ENCODE measurements at places on chromosomes 4 and X. TPM values are rescaled to one million over a fixed set of nuclear protein-coding genes. Genes with fewer than 3 reads are reported as not detected.

Gene ODAPH
- polyA plus RNA-seq, result 0.21 TPM

GRCh38 chr4:58144721-58145120, 1034.5 kb upstream of the IGFBP7 start:
- DNase-seq, result no peak

GRCh38 chr4:39429476-39430334, 23.0 kb downstream of the KLB start:
- no peak for DNase-seq

- DNase-seq, result no peak
Observed at GRCh38 chr4:8073206-8073863, 85.3 kb downstream of the ABLIM2 start.

Gene AREG
- 30.3 TPM for polyA plus RNA-seq

Gene STK32B
- polyA plus RNA-seq, result 4.8 TPM

DNA sequence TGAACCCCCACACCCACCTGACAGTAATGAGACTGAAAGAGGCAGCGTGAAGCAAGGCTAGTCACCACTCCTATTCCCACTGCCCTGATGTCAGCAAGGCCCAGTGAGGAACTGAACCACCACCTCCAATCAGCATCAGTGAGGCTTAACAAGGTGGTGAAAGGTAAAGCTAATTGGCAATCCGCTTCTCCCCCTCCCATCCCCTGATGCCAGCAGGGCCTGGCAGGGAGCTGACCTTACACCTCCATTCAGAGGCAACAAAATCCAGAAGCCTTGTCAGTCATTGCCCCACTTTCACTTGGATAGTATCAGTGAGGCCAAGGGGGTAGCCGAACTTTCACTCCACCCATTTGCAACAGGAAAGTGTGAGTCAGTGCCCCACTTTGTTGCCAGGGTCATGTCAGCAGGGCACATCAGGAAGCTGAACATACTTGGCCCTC, 60.8 kb downstream of the AWAT2 start:
- no peak for DNase-seq

- no peak for DNase-seq
Observed at GRCh38 chr4:726235-726787, 20.7 kb downstream of the PCGF3 start.

Gene KLKB1
- polyA plus RNA-seq, result 2.3 TPM

Gene USP51
- 2.1 TPM for polyA plus RNA-seq

DNA sequence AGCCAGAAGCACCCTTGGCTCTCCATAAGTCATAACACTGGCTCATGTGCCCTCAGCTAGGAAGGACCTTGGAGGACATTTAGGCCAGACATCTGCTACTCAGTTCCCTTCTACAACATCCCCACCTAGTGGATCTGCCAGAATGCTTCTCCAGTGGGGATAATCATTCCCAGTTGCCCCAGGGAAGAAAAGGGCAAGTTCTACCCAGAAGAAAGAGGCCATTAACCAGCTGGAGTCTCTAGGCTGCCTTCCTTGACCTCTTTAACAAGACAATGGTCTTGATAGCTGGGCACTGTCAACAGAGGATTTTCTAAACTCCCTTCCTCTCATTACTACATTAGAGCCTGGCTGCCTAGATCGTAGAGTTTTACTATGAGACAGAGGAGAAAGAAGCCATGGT, 42.0 kb downstream of the LGI2 start:
- no peak for DNase-seq

DNA sequence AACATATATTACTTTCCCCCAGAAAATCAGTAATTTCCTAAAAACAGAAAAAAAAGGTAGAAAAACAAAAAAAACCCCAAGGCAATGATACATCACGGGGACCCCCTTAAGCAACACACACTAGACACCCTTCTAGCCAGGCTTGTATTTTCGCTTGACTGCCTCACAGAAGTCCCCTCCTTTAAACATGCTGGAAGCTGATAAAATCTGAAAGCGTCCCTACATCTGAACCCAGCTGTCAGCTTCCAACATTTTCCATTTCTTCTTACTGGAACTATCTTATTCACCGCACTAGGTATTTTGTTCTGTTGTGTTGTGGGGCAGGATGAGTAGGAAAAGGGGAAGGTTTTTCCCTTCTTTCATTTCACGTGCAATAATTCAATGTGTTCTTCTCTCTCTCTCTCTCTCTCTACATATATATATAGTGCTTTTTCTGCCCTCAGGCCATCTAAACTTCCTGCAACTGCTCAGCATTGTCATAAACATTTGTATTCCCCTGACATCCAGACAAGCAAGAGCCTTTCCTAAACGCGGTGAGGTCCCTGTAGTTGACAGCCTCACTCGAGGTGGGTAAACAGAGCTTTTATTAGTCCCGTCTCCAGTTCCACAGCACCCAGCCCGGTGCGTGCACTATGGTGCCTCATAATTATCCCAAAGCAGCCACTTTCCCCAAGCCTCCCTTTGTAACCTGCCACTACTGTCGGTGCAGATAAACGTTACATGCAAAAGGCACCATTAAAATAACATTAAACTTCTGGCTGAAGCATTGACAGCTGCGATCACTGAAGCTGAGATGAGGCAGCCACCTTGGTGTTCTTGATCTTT, 82.5 kb downstream of the GATB start:
- no peak for DNase-seq

Gene SSX2B
- polyA plus RNA-seq, result not detected

DNA sequence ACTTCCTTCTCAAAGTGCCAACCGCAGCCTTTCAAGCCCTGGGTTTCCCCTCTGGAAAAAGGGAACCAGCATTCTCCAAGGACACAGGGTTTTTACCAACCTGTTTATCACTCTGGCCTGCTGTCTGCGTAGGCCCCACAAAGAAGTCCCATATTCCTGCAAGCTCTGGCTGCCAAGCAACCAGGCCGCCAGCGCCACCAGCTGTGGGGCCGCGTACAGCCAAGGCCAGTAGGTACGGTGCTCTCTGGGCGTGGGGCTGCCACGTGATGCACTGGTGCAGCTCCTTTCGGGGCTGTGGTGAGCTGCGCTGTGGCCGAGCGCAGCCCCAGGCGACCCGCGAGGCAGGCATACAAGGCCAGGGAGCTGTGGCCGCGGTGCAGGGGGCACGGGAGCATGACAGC, 22.1 kb downstream of the LUZP4 start:
- DNase-seq, result no peak

GRCh38 chr4:62133977-62134376, 933.9 kb downstream of the ADGRL3 start:
- no peak for DNase-seq

DNA sequence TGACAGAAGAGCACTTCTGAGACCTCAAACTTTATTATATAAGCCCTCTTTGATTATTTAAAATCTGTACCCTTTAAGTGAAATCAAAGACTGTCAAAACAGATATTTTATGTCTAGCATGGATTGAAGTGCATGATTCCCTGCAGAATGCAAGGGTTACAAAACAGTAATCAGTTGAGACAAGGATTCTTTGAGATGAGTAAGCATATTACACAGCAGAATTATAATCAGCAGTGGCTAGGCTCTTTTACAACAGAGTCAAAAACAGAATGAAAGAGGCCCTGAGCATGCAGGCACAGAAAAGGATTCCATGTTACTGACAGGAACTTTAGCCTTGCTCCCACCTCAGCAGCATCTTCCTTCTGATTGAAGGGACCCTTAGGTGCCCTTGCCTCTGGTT, 487.9 kb upstream of the GALNT7 start:
- DNase-seq, result no peak

- DNase-seq, result no peak
Observed at GRCh38 chr4:99103166-99103565, 14.6 kb upstream of the ADH5 start.

Gene SLC7A11
- 0.87 TPM for polyA plus RNA-seq

GRCh38 chr4:20543131-20543530, 157.1 kb upstream of the PACRGL start:
- no peak for DNase-seq

DNA sequence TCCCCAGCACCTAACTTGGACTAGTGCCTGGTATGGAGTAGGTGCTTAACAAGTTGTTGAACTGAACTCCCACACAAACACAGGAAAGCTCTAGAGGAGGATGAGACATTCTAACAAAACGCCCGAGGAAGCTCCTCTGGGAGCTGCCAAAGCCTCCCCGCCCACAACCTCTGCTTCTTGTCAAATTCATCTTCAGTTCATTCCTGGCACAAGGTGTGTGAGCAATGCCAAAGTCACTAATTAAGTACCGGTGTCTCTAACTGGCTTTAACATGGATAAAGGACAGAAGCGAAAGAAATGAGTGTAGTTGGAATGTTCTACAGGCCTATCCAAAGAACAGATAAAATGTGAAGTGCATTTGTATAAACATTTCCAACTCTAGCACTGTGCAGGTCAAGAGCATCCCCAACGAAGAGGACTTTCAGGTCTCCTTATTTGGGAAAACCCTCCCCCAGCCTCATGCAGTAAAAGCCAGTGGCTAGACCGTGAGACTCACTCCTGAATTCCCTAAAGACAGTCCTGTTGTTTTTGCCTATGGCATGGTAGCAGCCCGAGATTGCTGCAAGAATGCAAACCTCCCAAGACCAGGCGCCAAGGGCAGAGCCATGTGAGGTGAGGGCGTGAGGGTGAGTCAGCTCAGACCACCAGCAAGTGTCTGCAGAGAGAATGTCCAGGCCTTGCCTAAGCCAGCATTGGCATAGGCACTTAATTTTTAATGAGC, 72.2 kb upstream of the KLF3 start:
- no peak for DNase-seq

Gene PRSS12
- polyA plus RNA-seq, result 3.3 TPM

- DNase-seq, result no peak
Observed at GRCh38 chrX:360496-361150, 26.1 kb downstream of the PPP2R3B start.
